ENCODE measurements at places on chromosomes 12 and 14.

- no peak for DNase-seq
Measured at GRCh38 chr12:79057540-79057939, 193.0 kb downstream of the SYT1 start.

GRCh38 chr12:117363953-117364486 lies 2.6 kb upstream of the NOS1 start:
- no peak for DNase-seq

- no peak for DNase-seq
Measured at GRCh38 chr14:24885410-24885913, 164.5 kb downstream of the STXBP6 start.

GRCh38 chr14:51644217-51644933 lies 7.3 kb upstream of the FRMD6 start:
- no peak for DNase-seq

DNA sequence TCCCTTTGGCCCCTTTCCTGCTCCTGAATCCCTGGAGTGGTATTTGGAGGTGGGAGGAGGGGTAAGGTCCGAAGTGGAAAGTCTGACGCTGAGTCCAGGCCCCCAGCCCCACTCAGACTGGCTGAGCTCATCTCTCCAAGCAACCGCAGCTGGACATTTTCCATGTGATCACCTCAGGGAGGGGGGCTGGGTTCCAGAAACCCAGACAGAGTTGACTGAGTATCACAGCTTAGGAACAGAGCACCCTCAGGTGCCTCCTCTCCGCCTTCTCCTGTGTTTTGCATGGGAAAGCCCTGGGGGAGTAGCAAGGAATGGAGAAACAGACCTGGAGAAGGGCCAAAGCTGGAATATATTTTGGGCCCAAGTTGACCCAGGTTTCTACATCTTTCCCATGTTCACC lies 8.0 kb upstream of the ITGA5 start:
- DNase-seq = no peak

GRCh38 chr12:65204886-65205525 lies 35.6 kb downstream of the LEMD3 start:
- DNase-seq = no peak

GRCh38 chr12:238736-239398 lies 23.8 kb downstream of the SLC6A13 start:
- DNase-seq = no peak
